ENCODE measurements at places on chromosomes 11 and 22.

DNA sequence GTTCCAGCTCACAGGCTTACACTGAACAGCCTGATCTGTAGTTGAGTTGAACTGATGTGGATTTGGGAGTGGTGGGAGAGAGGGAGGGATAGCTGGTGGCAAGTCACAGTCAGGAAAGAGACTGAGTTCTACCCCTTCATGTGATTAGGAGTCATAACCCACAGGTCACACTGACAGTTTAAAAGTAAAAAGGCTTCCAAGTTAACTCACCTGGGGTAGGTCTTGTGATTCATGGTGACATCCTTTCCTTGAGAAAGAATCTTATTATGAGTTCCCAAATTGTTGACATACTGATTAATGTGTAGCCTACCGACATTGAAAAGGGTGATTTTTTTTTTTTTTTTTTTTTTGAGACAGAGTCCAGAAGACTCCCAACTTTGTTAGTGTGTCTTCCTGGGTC lies 5.4 kb downstream of the IZUMO1R start:
- DNase-seq, result no peak

- DNase-seq, result no peak
These were observed 39.7 kb upstream of the MMP12 start for GRCh38 chr11:102914238-102915043.

DNA sequence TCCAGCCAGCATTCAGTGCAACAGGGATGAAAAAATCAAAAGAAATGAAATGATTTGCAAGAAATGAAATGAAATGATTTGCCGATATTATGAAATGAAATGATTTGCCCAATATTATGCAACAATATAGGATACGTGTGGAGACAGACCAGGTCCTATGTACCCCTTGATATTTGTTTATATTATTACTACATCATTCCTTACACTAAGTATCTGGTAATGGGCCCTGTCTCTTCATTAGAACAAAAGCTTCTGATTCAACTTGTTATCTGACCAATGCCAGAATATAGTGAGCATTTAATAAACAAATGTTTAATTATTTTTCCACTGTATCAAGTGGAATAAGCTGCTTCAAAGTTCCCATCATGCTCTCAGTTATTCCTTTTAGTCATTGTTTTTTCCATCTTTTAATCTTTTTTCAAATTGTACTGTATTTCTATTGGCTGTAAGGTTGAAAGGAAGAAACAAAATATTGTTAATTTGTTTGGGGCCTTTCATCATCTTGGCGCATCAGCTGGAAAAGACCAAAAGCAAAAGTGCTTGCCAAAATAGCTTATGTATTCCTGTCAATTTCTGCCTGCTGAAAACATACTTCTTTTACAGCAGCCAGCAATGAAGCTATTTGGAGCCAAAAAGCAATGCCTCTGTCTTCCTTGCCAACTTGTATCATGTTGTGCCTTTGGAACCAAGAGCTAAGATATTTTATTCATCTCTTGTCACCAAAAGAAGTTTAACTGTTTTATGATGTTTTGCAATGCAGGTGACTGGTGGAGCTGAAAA lies 2314.9 kb downstream of the LRRC4C start:
- no peak for DNase-seq

DNA sequence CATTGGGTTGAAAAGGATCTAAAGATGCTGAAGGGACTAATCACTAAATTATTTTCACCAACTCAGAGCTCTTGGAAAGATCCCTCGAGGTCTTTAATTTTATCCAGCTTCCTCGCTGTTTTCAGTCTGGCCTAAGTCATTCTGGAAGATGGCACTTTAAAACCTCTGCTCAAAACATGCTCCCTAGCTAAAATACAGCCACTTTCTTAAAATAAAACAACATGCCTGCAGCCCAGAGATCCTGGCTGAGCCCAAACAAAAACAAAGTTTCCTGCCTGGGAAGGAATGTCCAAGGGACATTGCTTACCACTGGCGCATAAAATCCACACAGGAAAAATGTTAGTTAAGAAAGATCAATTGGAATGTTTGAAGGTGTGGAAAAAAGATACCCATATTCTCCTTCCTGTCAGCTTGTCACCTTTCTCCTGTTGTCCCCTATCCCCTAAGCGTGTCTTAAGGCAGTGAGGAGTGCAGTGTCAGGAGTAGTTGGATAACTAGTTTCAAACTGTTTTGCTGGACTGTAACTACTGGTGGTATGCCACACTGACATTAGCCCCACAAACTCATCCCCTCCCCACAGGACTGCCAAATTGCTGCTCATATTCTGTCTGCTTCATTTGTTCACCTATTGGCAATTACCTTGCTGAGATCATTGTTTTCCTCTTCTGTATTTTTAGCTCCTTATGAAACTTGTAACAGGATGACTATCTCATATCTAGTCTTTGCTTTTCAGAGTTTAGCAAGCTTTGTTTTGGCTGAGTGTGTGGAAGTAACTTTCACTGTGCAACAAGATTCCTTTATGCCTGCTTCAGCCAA lies 108.3 kb upstream of the SESN3 start:
- DNase-seq, result no peak

All from amygdala (tissue), 56 donors.